A549 treated with DMSO at 1 μM for 4 hours (cell line): ENCODE measurements at places on chromosomes 11 and 22. TPM values are rescaled to one million over a fixed set of nuclear protein-coding genes. Genes with fewer than 3 reads are reported as not detected.

OR8D1 gene
- not detected in 5 replicates for total RNA-seq

OR4X1 gene
- total RNA-seq: not detected in 5 replicates

SPA17 gene
- total RNA-seq: 17.6 to 24.9 TPM (median 19.6 TPM) in 5 replicates

NFAM1 gene
- total RNA-seq: not detected in 5 replicates

PPP6R2 gene
- 10.0 to 15.2 TPM (median 12.7 TPM) in 5 replicates for total RNA-seq

WT1 gene
- 5.9 to 6.9 TPM (median 6.1 TPM) in 5 replicates for total RNA-seq

BACE1 gene
- 8.0 to 10.6 TPM (median 8.9 TPM) in 5 replicates for total RNA-seq

CCDC188 gene
- not detected in 5 replicates for total RNA-seq

VSIG10L2 gene
- total RNA-seq: 0.01 TPM in 1 of 5 replicates, not detected in the others

MMP12 gene
- 0.05 to 0.18 TPM (median 0.06 TPM) in 4 of 5 replicates, not detected in the other for total RNA-seq

OR4A16 gene
- total RNA-seq: not detected in 5 replicates

TTLL1 gene
- 1.7 to 2.2 TPM (median 1.9 TPM) in 5 replicates for total RNA-seq

RBMXL2 gene
- total RNA-seq: not detected in 5 replicates

OSBP2 gene
- total RNA-seq: 10.6 to 15.3 TPM (median 13.9 TPM) in 5 replicates

MS4A3 gene
- not detected in 5 replicates for total RNA-seq

SAA4 gene
- not detected in 5 replicates for total RNA-seq

NRGN gene
- 5.5 to 11.1 TPM (median 9.1 TPM) in 5 replicates for total RNA-seq

APOL3 gene
- total RNA-seq: 0.07 TPM in 2 of 5 replicates, not detected in the others

IGF2 gene
- total RNA-seq: 1.4 to 2.3 TPM (median 1.9 TPM) in 5 replicates

HPX gene
- total RNA-seq: 0.32 to 1.4 TPM (median 0.49 TPM) in 5 replicates

SYT9 gene
- total RNA-seq: 0.13 to 0.25 TPM (median 0.17 TPM) in 5 replicates

ANKK1 gene
- 0.07 TPM in 2 of 5 replicates, not detected in the others for total RNA-seq

DESI1 gene
- total RNA-seq: 15.6 to 18.0 TPM (median 17.7 TPM) in 5 replicates

SLC22A25 gene
- total RNA-seq: not detected in 5 replicates

OR56A1 gene
- total RNA-seq: not detected in 5 replicates

TMEM191C gene
- 0.79 to 1.3 TPM (median 1.0 TPM) in 5 replicates for total RNA-seq
